Epithelial cell of proximal tubule (primary cell): ENCODE measurements at places on chromosomes 4 and X. TPM values are rescaled to one million over a fixed set of nuclear protein-coding genes. Genes with fewer than 3 reads are reported as not detected.

ZFP92 gene
- 0.06 and 0.14 TPM in 2 replicates for total RNA-seq

PCSK1N gene
- total RNA-seq, result 12.4 and 19.3 TPM in 2 replicates

RNF212 gene
- 3.5 and 8.1 TPM in 2 replicates for total RNA-seq

CT83 gene
- total RNA-seq, result not detected in 2 replicates

ZFX gene
- 10.8 and 25.1 TPM in 2 replicates for total RNA-seq

CTSO gene
- 4.1 and 6.5 TPM in 2 replicates for total RNA-seq

COL25A1 gene
- total RNA-seq, result 0.46 and 0.65 TPM in 2 replicates

SHISA3 gene
- 3.0 and 3.6 TPM in 2 replicates for total RNA-seq
